ENCODE measurements at places on chromosomes 13 and 19. TPM values are rescaled to one million over a fixed set of nuclear protein-coding genes. Genes with fewer than 3 reads are reported as not detected.

GRCh38 chr19:54387991-54388801 lies 23.5 kb upstream of the LAIR1 start:
- H3K27ac ChIP-seq: no peak overlapping the region
- H3K36me3 ChIP-seq: no peaks in the 10 kb centered on the region
- no peak overlapping the region for H3K4me3 ChIP-seq
- no peaks in the 10 kb centered on the region for H3K27me3 ChIP-seq

DNA sequence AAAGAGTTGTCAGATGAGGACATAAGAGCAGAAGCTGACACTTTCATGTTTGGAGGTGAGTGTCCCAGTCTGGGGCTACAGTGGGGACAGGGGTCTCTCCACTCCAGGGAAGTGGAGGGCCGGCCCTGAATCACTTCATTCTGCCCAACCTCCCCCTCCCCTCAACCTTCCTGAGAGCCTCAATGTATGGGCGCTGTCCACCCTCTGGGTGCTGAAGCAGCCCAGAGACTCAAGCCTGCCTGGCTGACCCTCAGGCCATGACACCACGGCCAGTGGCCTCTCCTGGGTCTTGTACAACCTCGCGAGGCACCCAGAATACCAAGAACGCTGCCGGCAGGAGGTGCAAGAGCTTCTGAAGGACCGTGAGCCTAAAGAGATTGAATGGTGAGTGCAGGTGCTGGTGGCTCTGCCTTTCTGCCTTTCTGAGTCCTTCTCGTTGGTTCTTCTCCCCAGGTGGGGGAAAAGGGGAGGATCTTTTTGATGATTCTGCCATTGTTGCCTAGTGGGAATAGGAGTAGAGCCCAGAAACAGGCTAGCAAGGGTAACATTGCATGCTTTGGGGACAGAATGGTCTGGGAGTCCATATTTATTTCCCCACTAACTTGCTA lies 8.8 kb downstream of the CYP4F8 start:
- no peak overlapping the region for H3K4me3 ChIP-seq
- H3K27me3 ChIP-seq: no peaks in the 10 kb centered on the region
- no peak overlapping the region for H3K27ac ChIP-seq
- no peaks in the 10 kb centered on the region for H3K4me1 ChIP-seq
- no peaks in the 10 kb centered on the region for H3K36me3 ChIP-seq

GRCh38 chr13:58376775-58377174 lies 745.2 kb downstream of the PCDH17 start:
- no peaks in the 10 kb centered on the region for H3K36me3 ChIP-seq
- no peak for DNase-seq
- H3K27me3 ChIP-seq: no peaks in the 10 kb centered on the region
- no peak overlapping the region for H3K27ac ChIP-seq

GRCh38 chr13:34000955-34001354 lies 183.0 kb downstream of the RFC3 start:
- H3K4me1 ChIP-seq: no peaks in the 10 kb centered on the region
- no peaks in the 10 kb centered on the region for H3K27me3 ChIP-seq
- no peak overlapping the region for H3K4me3 ChIP-seq
- H3K36me3 ChIP-seq: no peaks in the 10 kb centered on the region
- no peak overlapping the region for H3K27ac ChIP-seq

GRCh38 chr13:114173745-114174144 lies 5.3 kb upstream of the CFAP97D2 start:
- H3K27me3 ChIP-seq: no peaks in the 10 kb centered on the region
- no peaks in the 10 kb centered on the region for H3K36me3 ChIP-seq
- no peak overlapping the region for H3K27ac ChIP-seq
- H3K4me3 ChIP-seq: no peak overlapping the region
- no peaks in the 10 kb centered on the region for H3K4me1 ChIP-seq

GRCh38 chr13:64529874-64530485 lies 2700.2 kb downstream of the PCDH9 start:
- no peaks in the 10 kb centered on the region for H3K36me3 ChIP-seq
- H3K27me3 ChIP-seq: no peaks in the 10 kb centered on the region
- no peak overlapping the region for H3K4me3 ChIP-seq
- H3K27ac ChIP-seq: no peak overlapping the region

DNA sequence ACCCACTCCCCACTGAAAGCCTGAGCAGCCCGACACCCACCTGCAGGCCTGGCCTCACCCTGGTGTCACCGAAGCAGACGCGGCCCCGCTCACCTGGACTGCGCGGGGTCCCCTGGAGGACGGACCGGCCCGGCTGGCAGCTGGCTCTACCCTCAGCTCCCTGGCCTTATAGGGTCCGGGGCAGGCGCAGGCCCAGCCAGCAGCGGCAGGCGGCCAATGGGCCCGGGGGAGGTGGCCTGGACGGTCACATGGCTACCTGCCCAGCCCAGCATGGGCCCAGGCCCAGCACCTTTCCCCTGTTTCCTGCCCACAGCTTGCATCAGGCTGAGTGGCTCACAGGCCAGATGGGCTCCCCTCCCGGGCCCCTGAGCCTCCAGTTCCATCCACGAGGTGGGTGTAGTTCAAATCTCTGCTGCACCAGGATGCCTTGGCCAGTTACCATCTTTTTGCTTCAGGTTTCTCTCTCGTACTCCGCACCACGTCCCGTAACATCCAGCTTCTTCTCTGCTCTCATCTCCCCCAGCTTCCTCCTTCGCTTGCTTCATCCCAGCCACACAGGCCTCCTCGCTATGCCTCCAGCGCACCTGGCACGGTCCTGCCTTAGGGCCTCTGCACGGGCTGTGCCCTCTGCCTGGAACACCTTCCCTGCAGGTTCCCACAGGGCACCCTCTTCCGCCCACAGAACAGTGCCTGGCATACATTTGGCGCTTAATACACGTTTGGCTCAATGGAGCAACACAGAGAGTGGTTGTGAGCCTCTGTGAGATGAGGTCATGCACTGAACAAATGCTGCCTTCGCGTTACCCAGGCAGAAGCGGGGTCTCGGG lies at the start of gene PLIN4:
Gene PLIN4, minus strand, starts transcription at position 142 of the 827 bp plus-strand sequence. CDS start 214 bp downstream, outside the sequence.
- DNase-seq: peak; percentile 96
- H3K27ac ChIP-seq: peak within 1 kb of the TSS; percentile 79
- no peaks in the 10 kb centered on the region for H3K36me3 ChIP-seq

DNA sequence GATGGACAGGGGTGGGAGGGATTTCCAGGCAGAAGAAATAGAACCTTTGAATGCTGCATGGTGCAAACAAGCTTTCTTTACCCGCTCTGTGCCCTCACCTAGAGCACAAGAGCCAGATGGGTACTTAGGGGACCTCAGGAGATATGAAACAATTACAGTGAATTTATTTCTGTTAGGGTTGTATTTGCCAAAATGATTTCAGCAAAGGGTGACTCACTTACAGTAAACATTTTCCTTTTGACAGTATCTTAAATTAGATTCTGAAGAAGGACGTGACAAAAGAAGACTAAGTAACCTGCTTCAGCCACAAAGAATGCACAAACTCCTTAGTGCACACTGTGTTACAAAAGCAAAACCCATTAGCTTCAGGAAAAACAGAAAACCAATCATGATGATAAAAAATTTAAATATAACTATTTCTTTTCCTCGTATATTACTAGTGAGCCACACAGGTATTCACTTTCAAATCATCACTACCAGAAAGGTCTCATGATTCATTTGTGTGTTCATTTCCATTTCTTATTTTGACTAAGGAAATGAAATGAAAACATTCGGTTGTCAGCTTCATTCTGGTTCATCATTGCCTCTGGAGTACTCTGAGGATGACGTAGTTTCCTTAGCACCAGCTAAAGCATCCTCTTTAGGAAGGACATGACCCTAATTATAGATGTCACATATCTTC lies 158.8 kb downstream of the NHLRC3 start:
- DNase-seq: no peak
- no peaks in the 10 kb centered on the region for H3K27me3 ChIP-seq
- H3K36me3 ChIP-seq: no peaks in the 10 kb centered on the region
- no peak overlapping the region for H3K4me3 ChIP-seq

DNA sequence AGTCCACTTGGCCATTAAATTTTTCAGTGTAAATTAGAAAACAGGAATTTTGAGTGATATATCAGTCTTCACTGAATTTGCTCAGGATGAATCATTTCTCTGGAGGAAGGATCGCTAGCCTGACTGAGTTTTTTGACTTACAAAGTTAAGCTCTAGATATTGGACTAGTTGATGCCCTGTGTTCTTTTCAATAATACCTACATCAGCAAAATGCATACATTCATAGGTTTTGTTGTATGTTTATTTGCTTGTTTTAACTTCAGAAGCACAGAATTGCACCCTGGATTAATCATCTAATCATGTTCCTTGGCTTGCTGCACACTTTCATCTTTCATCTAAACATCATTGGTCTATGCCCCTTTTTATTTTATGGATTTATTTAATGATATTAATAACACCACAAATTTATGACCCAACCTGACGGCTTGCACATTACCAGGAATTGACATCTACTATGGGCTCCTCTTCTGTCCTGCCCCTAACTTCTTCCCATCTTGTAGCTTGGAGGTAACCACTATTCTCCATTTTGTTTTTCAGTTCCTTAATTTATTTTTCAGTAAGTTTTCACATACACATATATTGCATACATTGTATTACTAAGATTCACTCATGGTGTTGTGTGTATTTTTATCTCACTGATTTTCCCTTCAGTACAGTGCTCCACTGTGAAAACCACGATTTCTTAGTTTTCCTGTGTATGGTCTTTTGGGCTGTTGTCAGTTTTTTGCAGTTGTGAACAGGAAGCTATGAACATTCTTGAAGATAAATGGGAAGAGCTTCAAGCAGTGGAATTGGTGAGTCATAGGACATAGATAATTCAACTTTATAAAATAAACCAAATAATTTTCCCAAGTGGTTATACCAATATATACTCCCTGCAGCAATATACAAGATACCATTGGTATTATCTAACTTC lies 23.3 kb downstream of the COMMD6 start:
- H3K27ac ChIP-seq: no peak overlapping the region
- no peak overlapping the region for H3K4me3 ChIP-seq
- no peak for DNase-seq
- no peaks in the 10 kb centered on the region for H3K36me3 ChIP-seq

DNA sequence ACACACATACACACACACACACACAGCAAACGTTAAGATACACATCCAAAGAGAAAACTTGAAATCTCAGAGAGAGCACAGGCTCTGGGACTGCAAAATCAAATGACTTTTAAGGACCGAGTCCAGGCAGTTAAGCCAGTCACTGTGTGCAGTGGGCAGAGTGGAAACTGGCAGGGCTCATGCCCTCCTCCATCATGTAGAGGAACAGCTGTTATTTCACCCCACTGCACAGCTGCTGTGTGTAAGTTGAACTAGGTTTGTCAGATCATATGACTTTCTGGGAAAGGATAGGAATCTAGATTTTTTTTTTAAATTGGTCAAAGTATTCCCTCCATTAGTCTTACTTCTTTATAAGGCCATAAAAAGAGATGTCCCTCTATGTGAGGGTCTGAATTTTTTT lies 1002.1 kb downstream of the UQCRFS1 start:
- H3K36me3 ChIP-seq: no peaks in the 10 kb centered on the region
- no peaks in the 10 kb centered on the region for H3K27me3 ChIP-seq
- no peaks in the 10 kb centered on the region for H3K4me1 ChIP-seq
- H3K27ac ChIP-seq: no peak overlapping the region
- H3K4me3 ChIP-seq: no peak overlapping the region

DNA sequence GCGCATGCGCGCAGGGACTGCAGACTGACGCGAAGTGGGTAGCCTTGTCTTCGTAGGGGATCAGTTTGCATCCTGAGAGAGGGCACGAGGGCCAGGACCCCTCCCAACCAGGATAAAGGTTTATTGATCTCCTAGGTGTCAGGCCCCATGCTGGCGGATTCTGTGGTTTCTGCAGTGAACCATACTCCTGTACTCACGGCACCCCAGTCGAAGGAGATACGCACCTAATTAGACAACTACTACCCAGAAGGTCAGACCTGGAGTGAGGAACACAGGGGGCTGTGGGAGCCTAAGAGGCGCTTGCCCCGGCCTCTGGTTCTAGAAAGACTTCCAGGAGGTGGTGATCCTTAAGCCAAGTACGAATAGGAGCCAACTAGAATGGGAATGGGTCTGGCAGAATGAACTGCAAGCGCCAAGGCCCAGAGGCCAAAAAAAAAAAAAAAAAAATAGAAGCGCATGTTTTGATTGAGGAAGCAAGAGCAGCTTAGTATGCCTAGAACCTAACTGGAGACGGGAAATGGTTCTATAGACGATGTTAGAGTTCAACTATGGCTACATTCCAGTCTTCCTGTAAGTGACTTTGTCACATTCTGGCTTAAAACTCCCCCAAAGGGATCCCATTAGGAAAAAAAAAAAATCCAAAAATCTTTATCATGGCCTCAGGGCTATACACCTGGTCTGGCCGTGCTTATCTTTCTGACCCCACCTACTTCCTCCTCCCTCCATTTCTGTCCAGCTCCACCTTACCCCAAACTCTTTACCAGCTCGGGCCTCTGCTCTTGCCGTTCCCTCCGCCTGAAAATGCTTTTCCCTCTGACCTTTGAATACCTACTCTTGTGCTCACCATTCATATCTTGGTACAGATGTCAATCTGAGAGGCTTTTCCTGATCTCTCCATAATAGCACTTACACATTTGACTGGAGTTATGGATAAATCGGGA lies 902 bp upstream of the ZNF428 start:
- H3K4me3 ChIP-seq: peak overlapping the region; percentile 75
- H3K36me3 ChIP-seq: no peaks in the 10 kb centered on the region
- H3K27me3 ChIP-seq: no peaks in the 10 kb centered on the region
- no peak for DNase-seq
- H3K27ac ChIP-seq: peak overlapping the region; percentile 92
- peaks cover 5% of the 10 kb centered on the region for H3K4me1 ChIP-seq

GRCh38 chr13:42653679-42654078 lies 79.7 kb downstream of the TNFSF11 start:
- no peaks in the 10 kb centered on the region for H3K4me1 ChIP-seq
- H3K27me3 ChIP-seq: no peaks in the 10 kb centered on the region
- H3K36me3 ChIP-seq: no peaks in the 10 kb centered on the region
- H3K27ac ChIP-seq: no peak overlapping the region

GRCh38 chr19:35228177-35228930 lies at the start of gene FAM187B:
Gene FAM187B (minus strand): TSS chr19:35228739. CDS start chr19:35228680, 59 bp downstream.
- H3K27ac ChIP-seq: no peak within 1 kb of the TSS
- H3K4me1 ChIP-seq: no peaks in the 10 kb centered on the region
- no peaks in the 10 kb centered on the region for H3K36me3 ChIP-seq
- no peak within 1 kb of the TSS for H3K4me3 ChIP-seq

DNA sequence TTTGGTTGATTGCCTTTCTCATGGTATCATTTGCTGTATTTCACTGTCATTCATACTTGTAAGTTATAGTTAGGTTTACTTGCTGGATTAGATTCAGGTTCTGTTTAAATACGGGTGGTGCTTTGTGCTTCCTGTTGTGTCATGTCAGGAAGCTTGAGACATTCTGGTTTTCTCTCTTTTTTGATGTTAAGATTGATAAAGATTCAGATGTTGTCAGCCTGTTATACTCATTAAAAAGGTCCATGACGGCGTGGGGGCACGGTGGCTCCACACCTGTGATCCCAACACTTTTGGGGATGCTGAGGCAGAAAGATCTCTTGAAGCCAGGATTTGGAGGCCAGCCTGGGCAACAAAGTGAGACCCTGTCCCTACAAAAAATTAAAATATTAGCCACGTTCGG lies 45.7 kb downstream of the NAA16 start:
- DNase-seq: no peak
- H3K27me3 ChIP-seq: no peaks in the 10 kb centered on the region
- H3K36me3 ChIP-seq: no peaks in the 10 kb centered on the region
- no peak overlapping the region for H3K4me3 ChIP-seq
- no peaks in the 10 kb centered on the region for H3K4me1 ChIP-seq
- no peak overlapping the region for H3K27ac ChIP-seq

- no peak overlapping the region for H3K27ac ChIP-seq
- no peak overlapping the region for H3K4me3 ChIP-seq
- no peaks in the 10 kb centered on the region for H3K4me1 ChIP-seq
- no peaks in the 10 kb centered on the region for H3K27me3 ChIP-seq
- peak; percentile 36 for DNase-seq
Measured at GRCh38 chr19:39052243-39052746, 19.9 kb upstream of the FBXO27 start.

Gene LPAR2
- 8.9 TPM for total RNA-seq

Gene FCAR
- not detected for total RNA-seq

Gene NRTN
- total RNA-seq: not detected

Gene LHB
- total RNA-seq: not detected

Gene CCDC97
- 46.1 TPM for total RNA-seq

Gene ZNF790
- total RNA-seq: 9.1 TPM
